ENCODE measurements at places on chromosomes 16 and 17. TPM values are rescaled to one million over a fixed set of nuclear protein-coding genes. Genes with fewer than 3 reads are reported as not detected.

Gene JUP
- total RNA-seq: 94.2 TPM

Gene FA2H
- total RNA-seq: 7.3 TPM

Gene ABCC12
- not detected for total RNA-seq

Gene IGF2BP1
- total RNA-seq: 0.26 TPM

Gene SMIM5
- 1.7 TPM for total RNA-seq

Gene ERN2
- 0.84 TPM for total RNA-seq

Gene FN3KRP
- 24.7 TPM for total RNA-seq

Gene CA7
- not detected for total RNA-seq

GRCh38 chr16:30023586-30023985, 588 bp downstream of the C16orf92 start:
- H3K27ac ChIP-seq: no peak overlapping the region
- H3K36me3 ChIP-seq: no peaks in the 10 kb centered on the region
- no peaks in the 10 kb centered on the region for H3K4me1 ChIP-seq
- DNase-seq: no peak
- H3K4me3 ChIP-seq: no peak overlapping the region

GRCh38 chr17:18356624-18357023, 6.7 kb downstream of the SHMT1 start:
- no peak overlapping the region for H3K4me3 ChIP-seq
- no peaks in the 10 kb centered on the region for H3K27me3 ChIP-seq
- peak; percentile 26 for DNase-seq
- H3K36me3 ChIP-seq: no peaks in the 10 kb centered on the region

GRCh38 chr16:718389-718788, 2.6 kb upstream of the ANTKMT start:
- H3K27ac ChIP-seq: no peak overlapping the region
- peaks cover 4% of the 10 kb centered on the region for H3K36me3 ChIP-seq
- no peaks in the 10 kb centered on the region for H3K27me3 ChIP-seq
- DNase-seq: no peak

DNA sequence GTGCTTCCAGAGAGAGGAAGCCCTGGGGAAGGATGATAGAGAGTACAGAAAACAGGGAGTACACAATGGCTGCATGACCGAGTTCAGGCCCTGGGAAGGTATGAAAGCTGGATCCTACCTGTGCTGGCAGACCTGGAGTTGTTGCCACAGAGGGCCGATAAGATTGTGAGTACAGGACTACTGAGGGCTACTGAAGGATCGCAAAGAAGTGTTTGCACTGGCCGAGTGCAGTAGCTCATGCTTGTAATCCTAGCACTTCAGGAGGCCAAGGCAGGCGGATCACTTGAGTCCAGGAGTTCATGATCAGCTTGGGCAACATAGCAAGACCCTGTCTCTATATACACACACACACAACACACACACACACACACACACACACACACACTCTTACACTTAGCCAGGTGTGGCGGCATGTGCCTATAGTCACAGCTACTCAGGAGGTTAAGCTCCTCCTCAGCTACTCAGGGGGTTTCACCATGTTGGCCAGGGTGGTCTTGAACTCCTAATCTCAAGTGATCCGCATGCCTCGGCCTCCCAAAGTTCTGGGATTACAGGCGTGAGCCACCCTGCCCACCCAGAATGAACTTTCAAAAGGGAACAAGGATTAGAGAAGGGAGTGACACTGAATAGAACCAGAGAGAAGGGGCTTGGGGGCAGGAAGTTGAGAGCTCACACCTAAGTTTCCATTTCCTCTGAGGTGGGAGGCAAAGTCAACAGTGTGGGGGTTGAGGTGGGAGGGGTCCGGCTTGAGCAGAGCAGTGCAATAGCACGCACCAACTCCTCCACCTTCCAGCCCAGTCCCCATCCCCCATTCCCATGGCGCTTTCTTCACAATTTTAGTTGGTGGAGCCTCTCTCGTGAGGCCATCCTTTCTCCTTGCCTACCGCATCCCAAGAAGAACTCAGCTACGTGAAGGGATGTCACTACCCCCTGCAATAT, 7.5 kb downstream of the SCIMP start:
- no peaks in the 10 kb centered on the region for H3K4me1 ChIP-seq
- no peaks in the 10 kb centered on the region for H3K36me3 ChIP-seq

DNA sequence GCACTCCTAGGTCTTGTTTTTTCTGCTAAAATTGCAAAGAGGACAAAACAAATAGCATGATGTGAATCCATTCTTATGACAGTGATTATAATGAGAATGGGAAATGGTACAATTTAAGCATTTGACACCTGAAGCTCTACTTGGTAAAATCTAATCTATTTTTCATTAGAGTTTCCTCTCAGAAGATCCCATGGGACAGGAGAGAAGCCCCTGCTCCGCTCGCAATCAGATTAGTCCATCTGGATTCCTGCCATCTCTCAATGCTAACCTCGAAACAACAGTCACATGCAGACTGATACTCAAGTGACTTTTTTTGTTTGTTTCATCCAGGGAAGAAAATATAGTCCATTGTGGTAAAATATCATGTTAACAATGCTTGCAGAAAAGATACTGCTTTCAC, 107.4 kb upstream of the TOM1L1 start:
- H3K4me3 ChIP-seq: no peak overlapping the region
- H3K36me3 ChIP-seq: no peaks in the 10 kb centered on the region
- no peaks in the 10 kb centered on the region for H3K27me3 ChIP-seq
- no peak for DNase-seq

DNA sequence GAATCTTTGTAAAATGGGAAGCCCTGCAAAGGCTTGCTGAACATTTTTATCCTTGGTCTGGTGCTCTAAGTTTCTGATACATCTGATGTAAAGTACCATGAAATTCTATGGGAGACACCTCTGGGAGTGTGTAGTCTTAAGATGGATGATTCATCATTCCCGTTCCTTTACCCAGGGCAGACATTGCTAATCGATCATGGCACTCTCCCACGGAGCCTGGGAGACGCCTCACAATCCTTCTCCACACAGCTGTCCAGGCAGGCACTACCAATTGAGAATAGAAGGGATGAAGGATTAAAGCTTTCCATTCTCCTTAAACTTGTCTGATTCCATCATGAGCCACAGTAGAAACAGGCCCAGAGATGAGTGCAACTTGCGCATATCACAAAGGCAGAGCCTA, 144.8 kb downstream of the GSG1L start:
- H3K4me3 ChIP-seq: no peak overlapping the region
- H3K36me3 ChIP-seq: no peaks in the 10 kb centered on the region
- no peaks in the 10 kb centered on the region for H3K4me1 ChIP-seq
- H3K27ac ChIP-seq: no peak overlapping the region

DNA sequence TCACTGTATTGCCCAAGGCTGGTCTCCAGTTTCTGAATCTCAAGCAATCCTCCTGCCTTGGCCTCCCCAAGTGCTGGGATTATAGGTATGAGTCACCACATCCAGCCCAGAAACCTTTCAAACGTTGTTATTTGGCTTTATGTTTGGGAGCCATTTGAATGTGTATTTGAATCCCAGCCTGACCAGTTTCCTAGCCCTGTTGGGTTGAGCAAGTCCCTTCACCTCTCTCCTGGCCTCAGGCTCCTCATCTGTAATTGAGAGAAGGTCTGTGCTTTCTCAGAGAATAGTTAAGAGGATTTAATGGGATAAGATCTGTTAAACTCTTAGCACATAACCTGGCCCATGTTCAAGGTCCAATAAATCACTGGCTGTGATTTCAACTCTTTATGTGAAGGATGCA, 385.8 kb upstream of the RBFOX1 start:
- H3K36me3 ChIP-seq: no peaks in the 10 kb centered on the region
- DNase-seq: no peak
- H3K27me3 ChIP-seq: no peaks in the 10 kb centered on the region
- H3K4me3 ChIP-seq: no peak overlapping the region
- H3K4me1 ChIP-seq: no peaks in the 10 kb centered on the region
- H3K27ac ChIP-seq: no peak overlapping the region

GRCh38 chr17:74442670-74443515, 11.0 kb downstream of the GPRC5C start:
- peak overlapping the region; percentile 87 for H3K27ac ChIP-seq
- peaks cover 23% of the 10 kb centered on the region for H3K4me1 ChIP-seq
- H3K4me3 ChIP-seq: no peak overlapping the region
- H3K36me3 ChIP-seq: peaks cover 15% of the 10 kb centered on the region
- DNase-seq: peak; percentile 92
- H3K27me3 ChIP-seq: no peaks in the 10 kb centered on the region

- no peaks in the 10 kb centered on the region for H3K36me3 ChIP-seq
- DNase-seq: no peak
- no peak overlapping the region for H3K4me3 ChIP-seq
- H3K27ac ChIP-seq: no peak overlapping the region
- H3K4me1 ChIP-seq: no peaks in the 10 kb centered on the region
Measured at GRCh38 chr16:12903407-12904328, 2.3 kb downstream of the SHISA9 start.

- no peak overlapping the region for H3K27ac ChIP-seq
- no peaks in the 10 kb centered on the region for H3K4me1 ChIP-seq
- H3K27me3 ChIP-seq: no peaks in the 10 kb centered on the region
- no peaks in the 10 kb centered on the region for H3K36me3 ChIP-seq
- no peak for DNase-seq
Measured at GRCh38 chr17:76419576-76420260, 33.2 kb downstream of the UBE2O start.

DNA sequence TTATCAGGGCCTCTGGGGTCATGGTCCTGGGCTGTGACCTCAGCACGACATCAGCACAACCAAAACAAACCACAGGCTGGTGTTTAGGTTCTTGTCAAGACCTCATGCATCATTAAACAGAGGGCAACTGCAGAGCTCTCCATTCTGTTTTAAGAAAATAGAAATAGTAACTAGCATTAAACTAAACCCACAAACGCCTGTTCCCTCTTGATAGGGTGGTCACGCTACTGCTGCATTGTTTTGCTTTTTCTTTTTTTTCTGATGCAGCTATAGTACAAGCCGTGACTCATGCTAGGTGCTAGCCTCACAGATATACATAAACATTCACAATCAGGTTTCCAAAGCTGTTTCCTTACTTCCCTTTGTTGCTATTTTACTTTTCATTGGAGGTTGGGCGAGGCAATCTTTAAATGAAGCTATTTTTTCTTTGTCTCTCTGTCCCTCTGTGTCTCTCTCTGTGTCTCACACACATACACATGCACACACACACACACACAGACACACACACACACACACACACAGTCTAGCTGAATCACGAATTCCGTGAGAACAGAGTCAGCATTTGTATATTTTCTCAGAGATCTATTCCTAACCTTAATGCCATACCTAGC, 310.3 kb downstream of the CDH13 start:
- no peaks in the 10 kb centered on the region for H3K27me3 ChIP-seq
- no peaks in the 10 kb centered on the region for H3K36me3 ChIP-seq
- no peaks in the 10 kb centered on the region for H3K4me1 ChIP-seq
- no peak for DNase-seq
- no peak overlapping the region for H3K4me3 ChIP-seq
- H3K27ac ChIP-seq: no peak overlapping the region

- H3K4me3 ChIP-seq: no peak overlapping the region
- no peak for DNase-seq
- no peaks in the 10 kb centered on the region for H3K4me1 ChIP-seq
- no peaks in the 10 kb centered on the region for H3K27me3 ChIP-seq
- H3K27ac ChIP-seq: no peak overlapping the region
Measured at GRCh38 chr16:10660950-10661635, 33.6 kb downstream of the TEKT5 start.

DNA sequence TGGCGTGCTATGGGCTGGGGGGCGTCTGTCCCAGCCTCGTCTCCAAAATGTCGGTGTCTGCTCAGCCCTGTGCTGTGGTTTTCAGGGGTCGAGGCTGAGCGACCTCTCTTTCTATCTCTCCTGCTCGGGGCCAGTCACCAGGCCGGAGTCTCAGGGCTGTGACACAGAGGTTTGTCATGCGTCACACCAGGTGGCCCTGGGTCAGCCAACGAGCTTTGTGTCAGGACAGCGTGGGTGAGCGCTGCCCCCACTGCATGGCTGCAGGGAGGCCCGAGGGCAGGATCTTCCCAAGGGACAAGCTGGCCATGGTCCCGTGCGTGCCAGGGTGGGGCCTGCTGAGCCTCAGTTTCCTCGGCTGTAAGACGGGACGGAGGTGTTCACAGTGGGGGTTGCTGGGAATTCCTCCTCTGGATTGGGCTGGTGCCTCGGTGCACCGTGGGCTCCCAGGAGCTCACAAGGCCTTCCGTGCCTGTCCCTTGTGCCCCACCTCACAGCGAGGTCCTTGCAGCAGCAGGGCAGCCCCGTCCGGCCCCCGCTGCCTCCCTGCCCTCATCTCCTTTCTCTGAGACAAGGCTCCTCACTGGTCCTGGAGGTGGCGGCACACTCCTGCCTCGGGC, 50.5 kb downstream of the CBFA2T3 start:
- no peak overlapping the region for H3K4me3 ChIP-seq
- no peaks in the 10 kb centered on the region for H3K36me3 ChIP-seq

DNA sequence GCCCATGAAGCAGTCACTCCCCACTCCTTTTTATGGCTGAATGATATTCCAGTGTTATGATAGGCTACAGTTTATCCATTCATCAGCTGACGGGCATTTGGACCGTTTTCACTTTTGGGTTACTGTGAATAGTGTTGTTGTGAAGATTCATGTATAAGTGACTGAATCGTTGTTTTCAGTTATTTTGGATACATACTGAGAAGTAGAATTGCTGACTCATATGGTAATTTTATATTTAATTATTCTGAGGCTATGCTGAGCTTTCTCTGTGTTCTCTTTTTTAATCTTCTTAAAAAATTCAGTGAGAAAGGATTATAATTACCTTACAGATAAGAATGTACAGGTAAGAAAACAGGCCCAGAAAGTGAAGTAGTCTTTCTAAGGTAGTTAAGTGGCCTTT, 117.9 kb upstream of the MPHOSPH6 start:
- no peaks in the 10 kb centered on the region for H3K36me3 ChIP-seq
- H3K27me3 ChIP-seq: no peaks in the 10 kb centered on the region
- no peak for DNase-seq
- H3K27ac ChIP-seq: no peak overlapping the region

- no peak overlapping the region for H3K4me3 ChIP-seq
- no peaks in the 10 kb centered on the region for H3K4me1 ChIP-seq
- DNase-seq: no peak
- H3K36me3 ChIP-seq: no peaks in the 10 kb centered on the region
- no peak overlapping the region for H3K27ac ChIP-seq
Measured at GRCh38 chr16:58366247-58367031, 25.8 kb upstream of the GINS3 start.

DNA sequence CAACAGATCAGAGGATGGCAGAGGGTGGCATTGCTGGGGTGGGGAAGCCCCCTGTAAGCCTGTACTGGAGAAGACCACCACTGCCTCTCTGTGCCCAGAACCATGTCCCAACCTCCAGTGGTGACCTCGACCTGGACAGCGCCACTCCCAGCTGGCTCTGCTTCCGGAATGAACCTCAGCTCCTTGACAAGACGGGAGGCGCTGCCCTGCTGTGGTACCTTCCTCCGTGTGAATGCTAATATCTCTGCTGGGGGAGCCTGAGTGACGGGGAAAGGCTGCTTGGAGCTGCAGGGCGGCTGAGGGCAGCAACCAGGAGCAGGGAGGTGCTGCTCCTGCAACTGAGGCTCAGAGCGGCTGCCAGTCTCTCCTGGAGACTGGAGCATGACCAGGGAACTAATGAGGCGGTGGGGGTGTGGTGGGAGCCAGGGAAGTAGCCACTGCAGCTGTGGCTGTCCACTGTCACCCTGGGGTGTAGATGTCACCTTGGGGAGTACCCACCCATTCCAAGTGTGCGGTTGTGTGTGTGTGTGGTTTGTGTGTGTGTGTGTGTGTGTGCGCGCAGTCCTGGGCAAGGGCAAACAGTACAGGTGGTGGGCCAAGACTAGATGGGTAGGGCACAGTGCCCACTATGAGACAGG, 6.2 kb downstream of the PRCD start:
- peaks cover 70% of the 10 kb centered on the region for H3K4me1 ChIP-seq
- DNase-seq: no peak
- H3K4me3 ChIP-seq: no peak overlapping the region
- no peaks in the 10 kb centered on the region for H3K27me3 ChIP-seq
- H3K36me3 ChIP-seq: no peaks in the 10 kb centered on the region

All from left lung (tissue), 14 donors.